RPMI8226 (cell line): ENCODE measurements at places on chromosomes 4 and X.

GRCh38 chrX:108028854-108029253 is 16.0 kb upstream of the VSIG1 start:
- no peak for DNase-seq

GRCh38 chrX:5397409-5397808 is 831.3 kb downstream of the NLGN4X start:
- DNase-seq: no peak

DNA sequence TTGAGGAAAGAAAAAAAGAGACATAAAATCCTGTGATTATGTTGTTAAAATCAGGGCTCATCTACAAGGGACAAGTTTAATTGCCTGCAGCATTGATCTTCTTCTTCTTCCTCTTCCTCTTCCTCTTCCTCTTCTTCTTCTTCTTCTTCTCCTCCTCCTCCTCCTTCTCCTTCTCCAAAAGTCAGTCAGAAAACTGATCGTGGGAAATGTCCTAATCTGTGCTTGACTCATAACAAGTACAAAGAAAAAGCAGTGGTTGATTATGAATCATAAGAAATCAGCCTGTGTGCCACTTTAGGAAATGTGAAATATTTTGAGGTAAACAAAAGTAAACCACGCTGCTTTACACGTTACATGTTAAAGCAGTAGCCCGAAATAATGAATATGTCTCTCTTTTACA is 2.7 kb upstream of the ATP10D start:
- DNase-seq: no peak

DNA sequence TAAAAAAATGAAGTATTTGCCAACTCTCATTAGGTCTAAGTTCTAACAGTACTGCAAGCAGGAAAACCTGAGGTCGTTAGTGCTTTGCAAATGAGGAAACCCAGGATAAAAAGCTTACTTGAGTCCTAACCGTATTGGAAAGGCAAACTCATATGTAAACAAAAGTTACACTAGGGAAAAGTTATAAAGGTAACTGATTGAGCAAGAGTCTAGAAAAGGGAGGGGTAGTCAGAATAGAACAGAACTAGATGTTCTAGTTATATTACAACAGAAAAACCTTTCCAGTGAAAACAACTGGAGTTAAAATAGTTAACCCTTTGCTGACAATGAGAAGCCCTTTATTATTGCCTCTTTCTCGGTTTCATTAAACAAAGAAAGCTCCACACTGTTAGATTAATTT is 66.4 kb upstream of the MAOA start:
- DNase-seq: no peak

DNA sequence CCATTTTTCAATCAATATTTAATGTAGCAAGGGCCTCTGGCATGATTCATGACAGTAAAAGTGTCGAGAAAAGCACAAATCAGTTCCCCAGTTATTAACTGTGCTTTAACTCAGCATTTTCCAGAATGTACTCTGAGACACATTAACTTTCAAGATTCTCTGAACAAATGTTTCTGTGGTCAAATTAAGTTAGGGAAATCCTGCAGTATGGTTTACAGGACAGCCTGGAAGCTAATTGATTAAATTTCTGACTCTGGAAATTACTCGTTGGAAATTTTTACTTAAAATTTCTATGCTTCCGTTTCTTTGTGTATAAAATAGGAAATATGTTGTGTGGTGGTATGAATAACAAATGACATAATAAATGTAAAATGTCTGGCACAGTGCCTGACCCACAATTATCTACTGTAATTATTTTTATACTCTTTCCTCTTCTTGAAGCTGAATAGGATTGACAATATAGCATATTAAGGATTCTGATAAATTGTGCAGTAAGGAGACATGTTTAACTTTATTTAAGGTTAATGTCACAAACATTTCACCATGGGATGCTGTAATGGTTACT is 33.7 kb downstream of the STK32B start:
- no peak for DNase-seq

- DNase-seq: no peak
Measured at GRCh38 chrX:70254063-70254400, 6.0 kb downstream of the P2RY4 start.

DNA sequence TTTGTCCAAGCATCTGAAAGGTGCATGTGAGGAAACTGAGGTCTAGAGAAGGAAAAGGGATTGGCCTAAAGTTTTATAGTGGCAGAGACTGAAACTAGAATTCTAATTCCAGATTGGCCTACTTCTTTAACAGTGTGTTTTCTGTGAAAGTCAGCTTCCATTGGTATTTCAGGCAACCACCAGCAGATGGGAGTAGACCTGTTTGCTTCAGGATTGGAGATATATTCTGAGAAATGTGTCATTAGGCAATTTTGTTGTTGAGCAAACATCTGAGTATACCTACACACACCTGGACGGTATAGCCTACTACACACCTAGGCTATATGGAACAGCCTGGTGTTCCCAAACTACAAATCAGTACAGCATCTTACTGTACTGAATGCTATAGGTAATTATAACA is 207.3 kb upstream of the RADX start:
- DNase-seq: no peak

GRCh38 chr4:124018383-124019317 is 622.1 kb downstream of the SPRY1 start:
- peak; percentile 15 for DNase-seq

DNA sequence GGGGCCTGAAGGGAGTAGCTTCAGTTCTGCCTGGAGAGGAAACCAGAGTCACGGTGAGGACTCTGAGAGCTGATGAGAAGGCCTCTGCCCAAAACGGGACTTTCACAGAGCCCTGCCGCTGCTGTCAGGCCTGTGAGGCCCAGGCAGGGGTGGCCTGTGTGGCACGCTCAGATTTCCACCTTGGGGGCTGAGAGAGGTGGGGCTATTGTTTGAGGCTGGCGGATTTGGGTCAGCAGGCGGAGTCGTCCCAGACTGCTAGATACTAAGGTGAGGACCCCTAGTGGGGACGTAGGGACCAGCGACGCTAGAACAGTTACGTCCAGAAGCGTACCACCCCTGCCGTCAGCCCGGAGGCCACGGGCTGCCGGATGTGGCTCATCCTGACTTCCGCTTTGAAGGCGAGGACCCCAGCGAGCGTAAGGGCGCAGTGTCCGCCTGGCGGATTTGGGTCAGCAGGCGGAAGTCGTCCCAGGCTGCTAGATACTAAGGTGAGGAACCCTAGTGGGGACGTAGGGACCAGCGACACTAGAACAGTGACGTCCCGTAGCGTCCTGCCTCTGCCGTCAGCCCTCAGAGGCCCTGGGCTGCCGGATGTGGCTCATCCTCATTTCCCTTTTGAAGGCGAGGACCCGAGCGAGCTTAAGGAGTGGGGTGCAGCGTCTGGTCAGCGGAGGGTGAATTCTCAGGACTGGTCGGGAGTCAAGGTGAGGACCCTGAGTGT is at the start of gene MAGEB1:
TSS of gene MAGEB1 (plus strand) at position 378 of the 721 bp plus-strand sequence. CDS start 3,348 bp downstream, outside the sequence.
- DNase-seq: no peak

DNA sequence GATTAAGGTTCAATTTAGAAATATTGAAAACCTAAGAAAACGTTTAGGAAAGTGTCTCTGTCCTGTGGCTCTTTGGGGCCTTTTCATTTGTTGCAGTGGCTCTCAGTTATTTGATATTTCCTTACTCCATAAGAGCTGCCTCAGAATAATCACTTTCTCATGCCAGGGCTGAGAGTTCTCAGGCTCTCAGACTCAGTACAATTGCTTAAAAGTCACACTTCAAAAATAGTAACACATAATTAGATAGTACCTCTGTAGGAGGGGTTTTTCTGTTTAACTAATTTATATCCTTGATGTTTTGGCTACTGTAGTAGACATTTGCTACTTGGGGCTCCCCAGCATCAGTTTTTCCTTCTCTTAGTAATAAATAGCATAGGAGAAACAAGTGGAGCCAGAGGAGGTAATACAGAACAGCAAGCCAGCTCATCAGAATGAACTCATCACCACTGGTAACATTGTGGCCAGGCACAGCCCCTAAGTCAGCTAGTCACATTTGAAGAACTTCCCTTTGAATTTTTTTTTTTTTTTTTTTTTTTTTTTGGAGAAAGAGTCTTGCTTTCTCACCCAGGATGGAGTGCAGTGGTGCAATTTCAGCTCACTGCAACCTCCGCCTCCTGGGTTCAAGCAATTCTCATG is 8.0 kb upstream of the HNRNPD start:
- DNase-seq: no peak

- no peak for DNase-seq
Measured at GRCh38 chrX:50403903-50404302, 66.7 kb downstream of the DGKK start.

- no peak for DNase-seq
Measured at GRCh38 chr4:82613121-82613520, 51.3 kb upstream of the TMEM150C start.

DNA sequence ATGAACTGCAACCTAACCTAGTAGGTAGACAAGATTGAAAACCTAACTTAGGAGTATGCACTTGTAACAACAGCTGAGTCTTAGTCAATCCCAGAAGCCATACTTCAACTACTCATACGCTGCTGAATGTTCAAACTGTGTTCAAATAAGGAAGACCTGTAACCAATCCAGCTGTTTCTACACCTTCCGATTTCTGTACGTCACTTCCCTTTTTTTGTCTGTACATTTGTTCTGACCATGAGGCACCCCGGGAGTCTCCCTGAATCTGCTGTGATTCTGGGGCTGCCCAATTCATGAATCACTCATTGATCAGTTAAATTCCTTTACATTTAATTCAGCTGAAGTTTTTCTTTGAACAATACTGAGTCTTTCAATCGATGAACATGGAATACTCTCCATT is 89.5 kb downstream of the BMP3 start:
- DNase-seq: no peak

DNA sequence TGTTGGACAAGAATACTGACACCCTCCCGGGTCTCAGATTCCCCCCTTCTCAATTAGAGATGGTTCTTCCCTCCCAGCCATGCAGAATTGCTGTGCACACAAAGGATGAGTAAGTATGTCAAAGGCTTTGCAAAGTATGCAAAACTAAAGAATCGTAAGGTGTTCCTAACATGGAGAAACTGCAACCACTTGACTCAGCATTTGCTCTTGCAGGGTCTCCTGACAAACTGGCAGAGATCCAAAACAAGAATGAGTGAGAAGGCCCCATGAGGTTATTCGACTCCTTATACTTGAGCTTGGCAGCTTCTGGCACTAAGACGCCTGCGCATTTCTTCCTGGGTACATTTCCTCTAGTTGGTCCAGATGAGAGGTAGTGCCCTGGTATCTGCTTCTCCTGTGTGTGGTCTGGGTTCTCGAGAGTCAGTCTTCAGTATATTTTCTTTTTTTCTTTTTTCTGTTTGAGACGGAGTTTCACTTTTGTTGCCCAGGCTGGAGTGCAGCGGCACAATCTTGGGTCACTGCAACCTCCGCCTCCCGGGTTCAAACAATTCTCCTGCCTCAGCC is 8.2 kb downstream of the FAM184B start:
- DNase-seq: peak; percentile 64

DNA sequence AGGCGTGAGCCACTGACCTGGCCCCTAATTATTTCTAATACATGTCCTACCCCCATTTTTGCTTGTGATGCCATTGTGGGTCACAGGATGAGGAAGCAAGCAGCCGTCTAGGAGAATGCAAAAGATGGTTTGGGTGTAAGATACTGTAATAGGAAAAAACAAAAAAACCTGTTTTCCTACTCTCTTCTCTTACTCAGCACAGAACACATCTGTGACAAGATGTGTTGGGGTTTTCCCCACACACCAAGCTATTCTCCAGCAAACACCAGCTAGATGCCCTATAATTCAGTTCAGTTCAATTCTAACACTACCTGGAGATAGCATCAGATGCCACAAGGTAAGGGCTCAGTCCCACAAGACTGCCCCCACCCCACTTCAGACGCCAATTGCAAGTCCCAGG is 15.3 kb upstream of the HPRT1 start:
- DNase-seq: no peak

- DNase-seq: no peak
Measured at GRCh38 chrX:136629084-136629750, 18.7 kb upstream of the CD40LG start.

GRCh38 chrX:75603833-75604232 is 81.0 kb upstream of the ZDHHC15 start:
- peak; percentile 27 for DNase-seq

GRCh38 chr4:53712408-53713020 is 121.2 kb upstream of the LNX1 start:
- DNase-seq: no peak

DNA sequence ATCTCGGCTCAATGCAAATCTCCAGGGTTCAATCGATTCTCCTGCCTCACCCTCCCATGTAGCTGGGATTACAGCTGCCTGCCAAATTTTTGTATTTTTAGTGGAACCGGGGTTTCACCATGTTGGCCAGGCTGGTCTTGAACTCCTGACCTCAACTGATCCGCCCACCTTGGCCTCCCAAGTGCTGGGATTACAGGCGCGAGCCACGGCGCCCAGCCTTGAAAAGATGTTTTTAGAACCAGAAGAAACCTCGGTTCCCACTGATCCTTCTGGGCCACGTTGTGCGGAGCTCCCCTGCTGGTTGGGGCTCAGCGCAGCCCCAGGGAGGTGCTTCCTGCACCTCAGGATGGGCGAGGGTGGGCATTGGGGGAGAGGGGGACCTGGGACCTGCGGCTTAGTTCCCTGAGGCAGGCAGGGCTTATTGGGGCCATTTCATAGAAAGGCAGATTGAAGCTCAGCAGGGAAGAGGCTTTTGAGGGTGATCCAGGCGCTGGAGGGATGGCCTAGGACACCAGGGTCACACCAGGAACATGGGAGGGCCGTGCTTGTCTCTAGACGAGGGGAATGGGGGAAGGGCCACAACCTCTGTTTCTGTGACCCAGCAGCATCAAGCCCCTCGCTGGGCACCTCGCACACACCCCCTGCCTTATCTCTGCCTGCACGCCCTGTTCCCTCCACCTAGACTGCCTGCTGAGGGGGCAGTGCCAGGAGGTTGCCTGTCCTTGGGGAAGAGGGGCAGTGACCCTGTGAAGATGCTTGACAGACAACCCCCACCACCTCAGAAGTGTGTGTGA is 6.3 kb upstream of the ADD1 start:
- no peak for DNase-seq

DNA sequence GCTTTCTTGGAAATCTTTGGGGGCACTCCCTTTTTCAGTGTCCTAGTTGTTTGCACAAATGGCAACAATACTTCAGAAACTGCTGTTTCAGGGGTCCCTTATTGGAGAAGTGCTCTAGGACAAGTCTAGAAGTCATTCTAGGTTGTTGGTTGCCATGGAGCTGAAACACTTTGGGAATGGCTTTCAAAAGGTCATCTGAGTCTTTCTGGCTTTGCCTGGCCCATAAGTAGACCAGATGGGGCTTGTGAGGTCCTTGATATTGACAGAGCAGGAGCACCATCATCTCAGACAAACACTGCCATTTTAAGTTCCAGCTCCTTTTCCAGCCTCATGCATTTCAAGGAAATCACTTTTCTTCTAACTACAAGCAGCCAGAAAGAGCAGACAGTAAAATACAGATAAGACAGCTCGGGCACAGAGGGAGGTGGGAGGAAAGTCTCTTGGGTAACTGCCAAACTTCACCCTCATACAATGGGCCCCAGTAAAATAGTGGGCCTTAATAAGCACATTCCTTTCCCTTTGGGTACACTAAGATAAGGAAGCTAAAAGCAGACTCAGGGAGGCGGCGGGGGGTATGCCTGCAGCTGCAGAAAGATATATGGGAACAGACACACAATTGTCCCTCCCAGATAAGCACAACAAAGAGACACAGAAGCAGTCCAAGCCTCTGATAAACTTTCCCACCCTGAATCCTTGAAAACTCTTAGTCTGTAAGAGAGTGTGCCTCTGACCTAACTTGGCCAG is 8.5 kb upstream of the NXF3 start:
- no peak for DNase-seq
